ENCODE measurements at places on chromosomes 4 and X. TPM values are rescaled to one million over a fixed set of nuclear protein-coding genes. Genes with fewer than 3 reads are reported as not detected.

GRCh38 chr4:185700630-185701029, 111.4 kb downstream of the SORBS2 start:
- no peak for DNase-seq

DNA sequence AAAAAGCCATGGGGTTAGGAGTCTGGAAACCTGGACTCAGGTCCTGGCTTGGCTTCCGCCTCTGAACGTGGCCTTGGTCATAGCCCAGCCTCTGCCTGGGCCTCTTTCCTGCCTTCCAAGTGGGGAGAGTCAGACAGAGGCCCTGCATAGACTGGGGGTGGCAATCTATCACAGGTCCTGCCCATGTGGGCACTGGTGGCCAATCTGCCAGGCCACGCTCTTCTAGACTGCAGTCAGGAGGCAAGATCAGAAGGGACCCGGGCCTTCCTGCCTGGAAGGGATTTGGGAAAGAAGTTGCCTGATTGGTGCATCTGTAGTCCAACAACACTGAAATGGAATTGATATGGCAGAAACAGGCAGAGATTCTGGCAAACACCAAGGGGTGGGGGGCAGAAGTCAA, 46.1 kb downstream of the CNGA2 start:
- DNase-seq: no peak

DNA sequence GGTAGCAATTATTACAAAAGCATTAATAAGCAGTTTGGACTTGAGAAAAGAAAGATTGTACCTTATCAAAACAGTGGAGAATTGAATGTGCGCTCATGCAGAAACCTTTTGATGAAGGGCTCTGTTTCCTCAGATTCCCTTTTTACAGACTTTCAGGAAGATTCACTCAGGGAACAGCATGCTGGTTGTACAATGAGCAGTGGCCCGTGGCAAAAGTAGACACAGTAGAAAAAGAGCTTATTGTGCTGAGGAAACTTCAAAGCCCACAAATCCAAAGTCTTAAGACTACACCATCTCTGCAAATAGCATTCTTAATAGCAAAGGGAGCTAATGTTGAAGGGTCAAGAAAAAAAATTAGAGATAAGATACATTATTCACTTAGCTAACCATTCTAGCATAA, 858.9 kb downstream of the PDHA2 start:
- no peak for DNase-seq

DNA sequence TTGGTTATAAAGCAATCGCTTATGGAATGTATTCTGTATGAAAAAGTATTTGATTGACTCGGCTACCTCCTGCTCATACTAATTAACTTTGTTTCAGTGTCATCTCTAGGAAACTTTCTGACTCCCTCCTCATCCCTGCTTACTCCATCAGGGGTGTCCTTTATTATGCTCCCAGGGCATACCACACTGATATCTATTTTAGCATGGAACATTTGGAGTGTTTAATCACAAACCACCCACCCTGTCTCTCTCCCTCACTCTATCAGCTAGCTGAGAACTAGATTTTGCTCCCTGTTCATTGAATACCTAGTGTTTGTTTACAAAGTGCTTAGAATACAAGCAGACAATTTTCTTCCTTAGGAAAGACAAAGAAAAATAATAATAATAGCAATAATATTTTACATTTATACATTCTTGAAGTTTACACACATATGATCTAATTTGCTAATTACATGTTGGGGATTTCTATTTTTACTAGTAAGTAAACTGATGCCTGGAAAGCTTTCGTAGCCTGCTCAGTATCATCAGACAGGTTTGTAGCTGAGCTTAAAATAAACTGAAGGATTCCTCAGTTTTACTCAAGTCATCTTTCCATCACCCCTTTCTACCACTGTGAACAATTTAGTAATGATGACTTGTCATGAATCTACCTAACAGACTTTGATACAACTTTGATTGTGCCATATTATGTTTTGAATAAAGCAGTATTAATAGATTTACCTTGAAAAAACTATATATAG, 811.4 kb upstream of the HS3ST1 start:
- DNase-seq: no peak

GRCh38 chr4:173208420-173208819, 39.8 kb downstream of the GALNT7 start:
- DNase-seq: no peak

- DNase-seq: peak; percentile 14
Measured at GRCh38 chr4:116055857-116056827, 942.7 kb upstream of the NDST4 start.

DNA sequence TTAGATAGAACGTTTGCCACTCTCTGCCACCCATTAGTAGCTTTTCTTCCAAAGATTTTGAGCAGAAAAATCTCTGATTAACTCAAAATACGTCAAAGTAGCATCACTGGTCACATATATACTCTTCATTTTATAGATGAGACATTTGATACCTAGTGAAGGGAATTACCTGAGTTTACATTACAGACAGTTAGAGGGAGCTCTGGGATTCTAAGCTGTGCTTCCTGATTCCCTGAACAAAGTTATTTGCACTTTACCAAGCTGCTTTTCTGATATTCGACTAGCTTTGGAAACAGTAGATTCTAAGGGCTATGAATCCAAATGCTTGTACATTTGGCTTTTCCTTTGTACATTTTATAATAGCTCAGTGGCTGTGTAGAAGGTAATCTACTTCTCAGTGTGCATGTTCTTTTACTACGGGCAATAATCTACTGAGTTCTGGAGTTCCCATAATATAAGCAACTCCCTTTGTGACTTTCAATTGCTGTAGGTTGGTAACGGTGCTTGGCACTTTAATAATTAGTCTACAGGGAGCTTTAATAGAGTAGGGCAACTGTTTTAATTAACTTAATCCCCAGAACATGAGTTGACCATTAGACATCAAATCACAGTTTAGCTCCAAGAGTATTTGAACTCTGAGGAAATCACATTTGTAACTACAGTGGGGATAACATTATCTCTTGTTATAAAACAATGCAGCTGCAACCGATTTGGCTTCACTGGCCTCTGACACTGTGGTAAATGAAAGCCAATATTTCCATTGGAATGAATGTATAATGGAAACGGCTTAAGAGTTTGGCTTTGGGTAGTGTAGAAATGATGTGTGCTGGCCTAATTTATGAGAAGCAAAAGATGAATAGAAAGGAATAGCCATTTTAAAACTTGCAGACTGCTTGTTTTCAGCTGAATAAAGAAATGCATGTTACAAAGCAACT, 1602.4 kb downstream of the STIM2 start:
- no peak for DNase-seq

GRCh38 chrX:53435997-53436396, 1.8 kb upstream of the HSD17B10 start:
- peak; percentile 77 for DNase-seq

GRCh38 chr4:158775091-158775651, 6.3 kb downstream of the FNIP2 start:
- DNase-seq: peak; percentile 83

DNA sequence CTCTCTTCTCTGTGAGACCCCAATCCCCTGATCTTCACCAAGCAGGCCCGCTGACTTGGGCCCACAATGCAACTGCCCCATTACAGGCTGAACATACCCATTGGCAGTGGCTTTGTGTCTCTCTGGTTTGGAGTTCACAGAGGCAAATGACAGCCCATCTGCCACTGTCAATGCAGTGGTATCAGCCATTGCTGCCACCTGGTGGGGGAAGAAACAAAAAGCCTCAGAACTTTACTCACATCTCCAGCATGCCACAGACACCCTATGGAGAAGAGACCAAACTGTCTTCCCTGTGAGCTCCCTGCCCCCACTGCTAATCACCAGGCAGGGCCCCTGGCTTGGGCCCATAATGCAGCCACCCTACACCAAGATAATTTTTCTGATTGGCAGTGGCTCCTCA, 729.3 kb upstream of the ACTRT1 start:
- no peak for DNase-seq

GRCh38 chr4:2646396-2647149, 109.6 kb downstream of the TNIP2 start:
- DNase-seq: no peak

- DNase-seq: no peak
Measured at GRCh38 chrX:123561439-123562215, 171.2 kb downstream of the THOC2 start.

- DNase-seq: no peak
Measured at GRCh38 chrX:151476604-151477303, 79.7 kb downstream of the VMA21 start.

GRCh38 chr4:81499840-81500239, 28.1 kb upstream of the RASGEF1B start:
- DNase-seq: no peak

- DNase-seq: peak; percentile 5
Measured at GRCh38 chr4:53055274-53055673, 193.2 kb downstream of the RASL11B start.

- no peak for DNase-seq
Measured at GRCh38 chr4:532588-533317, 33.7 kb downstream of the PIGG start.

- no peak for DNase-seq
Measured at GRCh38 chr4:56748271-56748670, 67.2 kb upstream of the HOPX start.

GRCh38 chr4:176259330-176260090, 9.5 kb downstream of the ASB5 start:
- no peak for DNase-seq

DNA sequence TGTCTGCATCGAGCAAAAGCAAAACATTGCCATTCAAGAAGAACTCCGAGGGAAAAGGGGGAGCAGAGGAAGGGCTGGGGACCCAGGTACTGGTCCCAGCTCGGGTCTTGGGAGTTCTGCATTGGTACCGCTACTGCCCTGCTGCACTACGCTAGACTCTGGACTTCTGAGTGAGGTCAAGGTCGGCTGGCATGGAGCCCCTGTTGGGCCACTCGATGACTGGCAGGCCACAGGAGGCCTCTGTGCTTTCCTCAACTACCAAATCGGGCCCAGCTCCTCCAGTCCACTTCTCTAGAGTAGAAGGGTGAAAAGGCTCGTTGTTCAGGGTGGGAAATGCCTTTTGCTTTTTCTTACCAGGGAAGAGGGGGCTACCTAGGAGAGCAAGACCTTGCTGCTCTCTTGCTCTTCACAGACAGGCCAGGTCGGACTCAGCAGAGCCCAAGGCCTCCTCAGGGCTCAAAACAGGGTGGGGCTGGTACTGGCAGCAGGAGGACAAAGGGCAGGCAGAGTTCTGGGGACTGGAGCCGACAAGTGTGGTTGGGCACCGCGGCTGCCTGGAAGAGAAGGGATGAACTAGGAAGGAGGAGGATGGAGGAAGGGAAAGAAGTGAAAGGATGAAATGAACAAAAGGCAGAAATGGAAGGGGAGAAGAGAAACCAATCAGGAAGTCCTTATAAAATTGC, 8.9 kb upstream of the IRAK1 start:
- DNase-seq: no peak

GRCh38 chr4:42787079-42787463, 105.4 kb upstream of the GRXCR1 start:
- no peak for DNase-seq

DNA sequence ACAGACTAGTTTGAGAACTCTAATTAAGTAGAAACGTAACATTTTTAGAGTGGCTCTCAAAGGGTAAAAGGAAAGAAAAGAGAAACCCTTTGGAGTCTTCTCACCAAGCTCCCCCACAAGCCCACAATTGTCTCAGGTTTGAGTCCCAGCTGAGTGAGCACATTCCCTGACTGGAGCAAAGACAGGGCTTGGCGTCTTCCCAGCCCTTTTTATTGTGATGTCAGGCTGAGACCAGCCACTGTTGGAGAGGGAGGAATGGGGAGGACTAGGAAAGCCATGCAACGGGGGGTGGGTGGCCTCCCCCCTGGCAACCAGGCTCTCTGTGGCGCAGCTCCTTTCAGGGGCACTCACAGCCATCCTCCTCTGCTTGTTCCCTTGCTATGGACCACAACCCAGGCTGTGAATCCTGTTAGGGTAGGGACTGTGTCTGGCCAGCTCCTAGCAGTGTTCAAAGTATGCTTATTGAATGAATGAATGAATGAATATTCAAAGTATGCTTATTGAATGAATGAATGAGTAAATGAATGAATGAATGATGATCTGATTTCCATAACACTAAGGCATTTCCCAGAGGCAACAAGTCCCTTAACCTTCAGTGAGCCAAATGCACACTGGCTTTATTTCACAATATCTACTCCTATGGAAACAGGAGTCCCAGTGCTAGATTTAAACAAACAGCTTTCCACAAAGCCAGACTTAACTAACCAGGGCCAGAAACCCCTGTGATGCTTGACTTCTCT, 413.3 kb downstream of the MID1IP1 start:
- no peak for DNase-seq

DNA sequence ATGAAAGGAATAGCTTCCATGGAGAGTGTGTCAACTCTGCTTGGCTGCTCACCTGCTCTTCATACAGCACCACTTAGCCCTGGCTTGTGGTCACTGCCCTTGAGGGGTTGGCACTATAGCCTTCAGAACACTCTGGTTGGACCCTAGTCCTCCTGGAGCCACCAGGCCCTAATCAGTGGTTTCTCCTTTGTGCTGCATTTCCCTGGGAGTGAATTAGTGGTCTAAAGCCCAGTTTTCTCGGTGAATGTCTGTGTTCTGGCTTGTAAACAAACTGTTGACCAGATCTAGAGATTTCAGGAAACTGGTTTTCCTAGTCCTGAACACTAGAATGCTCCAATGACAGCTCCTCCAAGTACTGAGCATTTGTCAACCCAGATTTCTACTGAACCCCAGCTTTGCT, 28.6 kb upstream of the TMEM154 start:
- no peak for DNase-seq

- no peak for DNase-seq
Measured at GRCh38 chr4:108355902-108356535, 187.3 kb upstream of the LEF1 start.

GRCh38 chr4:184599492-184600135, 49.6 kb downstream of the CASP3 start:
- peak; percentile 48 for DNase-seq

Gene MAGEB5
- not detected for total RNA-seq

Gene HDAC8
- 26.5 TPM for total RNA-seq

Gene SMR3B
- not detected for total RNA-seq

Gene GPR119
- total RNA-seq: not detected

Gene BST1
- 49.0 TPM for total RNA-seq

Gene FSTL5
- under 0.01 TPM for total RNA-seq

Gene CYLC1
- total RNA-seq: not detected

Gene RASL11B
- not detected for total RNA-seq

Gene MAMLD1
- 0.85 TPM for total RNA-seq

Gene SAGE1
- total RNA-seq: not detected

Gene LYAR
- 18.2 TPM for total RNA-seq

Data from dermis blood vessel endothelial cell (primary cell).